Spinal cord (tissue), 10 donors: ENCODE measurements at places on chromosomes 1 and 21.

DNA sequence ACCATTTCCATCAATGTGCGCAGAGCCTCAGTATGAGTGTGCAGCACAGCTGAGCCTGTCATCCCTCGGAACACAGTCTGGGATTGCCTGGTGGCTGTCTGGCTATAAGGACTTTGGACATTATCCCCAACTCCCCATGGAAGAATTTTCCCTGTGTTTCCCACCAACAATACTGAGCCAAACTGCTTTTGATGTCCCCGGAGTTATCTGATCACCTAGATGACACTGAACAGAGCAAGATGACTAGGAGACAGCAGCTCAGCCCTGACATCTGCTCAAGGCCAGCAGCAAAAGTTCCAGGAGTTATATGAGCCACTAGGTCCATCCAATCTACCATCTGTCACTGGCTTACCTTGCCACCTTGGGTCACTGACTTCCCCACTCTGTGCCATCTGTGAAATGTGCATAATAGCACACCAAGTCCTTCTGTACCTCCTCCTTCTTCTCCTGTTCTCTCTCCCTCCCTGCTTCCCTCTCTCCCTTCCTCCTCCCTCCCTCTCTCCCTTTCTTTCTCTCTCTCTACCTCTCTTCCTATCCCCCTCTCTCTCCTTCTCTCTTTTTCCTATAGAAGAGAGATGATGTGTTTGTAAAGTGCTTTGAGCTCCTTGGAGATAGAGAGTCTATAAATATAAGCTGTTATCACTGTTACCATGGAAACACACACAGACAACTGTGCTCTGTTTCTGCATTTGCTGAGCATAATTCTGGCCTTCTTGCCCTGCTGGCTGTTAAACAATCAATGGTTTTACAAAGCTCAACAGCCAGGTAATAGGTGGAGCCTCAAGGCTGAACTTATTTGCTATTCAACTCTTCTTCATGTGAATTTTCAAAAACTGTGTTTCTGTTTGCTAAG lies 19.7 kb upstream of the ATP1B1 start:
- peak; percentile 13 for DNase-seq

- DNase-seq = no peak
These were observed 5.8 kb downstream of the HSPB7 start for GRCh38 chr1:16011936-16012589.

DNA sequence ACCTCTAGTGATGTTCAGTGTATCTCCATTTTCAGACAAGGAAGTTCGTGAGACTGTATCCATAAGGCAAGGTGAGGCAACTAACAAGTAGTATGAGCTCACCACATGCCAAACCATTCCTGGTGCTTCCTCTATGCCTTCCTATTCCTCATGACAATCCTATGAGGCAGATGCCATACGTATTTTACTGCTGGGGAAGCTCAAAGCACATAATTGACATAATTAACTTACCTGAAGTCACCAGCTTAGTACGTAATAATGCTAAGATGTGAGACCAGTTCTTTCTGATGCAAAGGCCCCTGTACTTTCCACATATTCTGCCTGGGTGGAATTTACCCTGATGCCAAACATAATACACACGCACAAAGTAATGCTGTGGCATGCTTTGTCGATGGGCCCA lies 83.6 kb upstream of the NFIA start:
- DNase-seq = no peak

GRCh38 chr1:224378855-224379631 lies 22.4 kb downstream of the CNIH4 start:
- DNase-seq = no peak

DNA sequence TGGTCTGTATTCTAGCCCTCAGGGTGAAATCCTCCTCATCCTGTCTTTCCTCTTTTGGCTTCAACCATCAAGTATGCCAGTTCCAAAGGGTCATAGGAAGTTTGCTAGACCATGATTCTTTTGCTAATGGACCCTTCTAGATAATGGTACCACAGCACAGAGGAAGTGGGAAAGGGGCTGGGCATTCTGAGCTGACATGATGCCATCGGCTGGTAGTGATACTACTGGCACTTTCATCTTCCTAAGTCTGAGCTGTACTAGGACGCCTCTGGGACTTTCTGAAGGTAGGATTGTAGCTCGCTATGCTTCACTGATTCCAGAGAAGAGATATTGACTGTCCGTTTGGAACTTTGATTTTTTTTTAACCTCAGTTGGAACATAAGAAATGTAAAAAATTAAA lies 11.4 kb downstream of the FASLG start:
- no peak for DNase-seq

GRCh38 chr1:218376722-218377121 lies 31.6 kb downstream of the TGFB2 start:
- no peak for DNase-seq

DNA sequence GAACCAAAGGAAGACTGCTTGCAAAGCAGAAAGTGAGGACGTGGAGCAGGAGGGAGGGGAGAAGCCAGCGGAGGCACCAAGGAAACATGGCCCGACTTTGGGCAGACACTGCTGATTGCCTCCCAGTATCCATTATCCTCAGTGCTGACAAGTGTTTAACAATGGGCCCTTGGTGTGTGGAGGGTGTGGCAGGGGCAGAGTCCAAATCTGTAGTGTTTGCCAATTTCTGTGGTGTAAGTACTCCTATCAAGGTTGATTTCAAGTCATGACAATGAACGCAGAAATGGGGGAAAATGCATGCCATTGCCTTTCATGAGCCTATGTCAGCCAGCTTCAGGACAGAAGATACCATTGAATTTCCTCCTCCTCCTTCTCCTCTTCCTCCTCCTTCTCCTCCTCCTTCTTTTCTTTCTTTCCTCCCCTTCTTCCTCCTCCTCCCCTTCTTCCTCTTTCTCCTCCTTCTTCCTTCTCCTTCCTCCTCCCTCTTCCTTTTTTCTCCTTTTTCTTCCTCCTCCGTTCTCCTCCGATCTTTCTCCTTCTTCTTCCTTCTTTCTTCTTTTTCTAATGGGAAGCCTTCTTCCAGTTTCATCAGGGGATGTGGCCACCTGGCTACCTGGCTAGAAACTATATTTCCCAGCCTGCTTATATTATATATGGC lies 10.3 kb upstream of the PHC2 start:
- DNase-seq = no peak
